ENCODE measurements at places on chromosomes 7 and 10.

GRCh38 chr7:105656922-105657521, 75.7 kb upstream of the EFCAB10 start:
- peak; percentile 71 for DNase-seq

DNA sequence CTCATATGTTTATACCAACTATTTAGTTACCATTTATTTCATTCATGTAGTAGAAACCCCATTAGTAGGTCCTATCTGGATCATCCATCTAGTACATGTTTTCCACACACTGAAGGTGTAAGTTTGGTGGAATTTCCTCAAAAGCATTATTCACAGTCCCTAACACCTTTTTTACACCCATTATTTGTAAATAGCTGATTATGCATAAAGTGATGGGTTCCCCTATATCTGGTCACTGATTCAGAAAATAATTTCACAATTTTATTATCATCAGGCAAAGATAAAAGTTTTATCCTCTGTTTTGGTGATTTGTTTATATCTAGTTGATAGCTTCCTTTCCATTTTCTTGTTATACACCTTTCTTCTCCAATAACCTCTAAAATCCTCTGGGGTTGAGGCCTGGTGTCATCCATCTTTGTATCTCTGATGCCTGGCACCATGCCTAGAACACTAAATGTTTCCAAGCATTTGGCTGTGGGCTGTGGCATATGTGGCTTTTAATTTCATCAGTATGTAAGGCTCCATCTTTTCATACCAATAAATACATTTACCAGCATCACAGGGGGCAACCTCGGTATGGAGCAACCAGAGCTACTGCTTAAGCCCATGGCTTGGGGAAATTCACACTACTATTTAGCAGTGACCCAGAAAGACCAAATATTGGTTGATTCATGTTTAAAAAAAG, 1089.5 kb upstream of the LRRN3 start:
- no peak for DNase-seq

DNA sequence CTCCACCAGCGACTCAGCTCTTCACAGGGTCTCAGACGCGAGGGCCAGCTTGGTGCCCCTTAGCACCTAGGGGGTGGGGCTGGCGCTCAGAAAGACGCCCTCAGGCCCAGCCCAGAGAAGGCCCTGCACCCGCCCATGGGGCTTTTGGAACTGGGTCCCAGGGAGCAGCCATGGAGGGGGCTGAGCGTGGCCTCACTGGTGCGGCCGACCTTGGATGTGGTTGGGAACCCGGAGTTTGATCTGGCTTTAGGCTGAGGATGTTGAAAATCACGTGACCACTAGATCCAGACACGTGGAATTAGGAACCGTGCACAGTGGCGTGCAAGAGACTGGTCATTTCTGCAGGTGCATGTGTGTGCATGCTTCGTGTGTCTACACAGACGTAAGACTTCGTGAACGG, 185.4 kb downstream of the DNAJB6 start:
- DNase-seq = no peak

DNA sequence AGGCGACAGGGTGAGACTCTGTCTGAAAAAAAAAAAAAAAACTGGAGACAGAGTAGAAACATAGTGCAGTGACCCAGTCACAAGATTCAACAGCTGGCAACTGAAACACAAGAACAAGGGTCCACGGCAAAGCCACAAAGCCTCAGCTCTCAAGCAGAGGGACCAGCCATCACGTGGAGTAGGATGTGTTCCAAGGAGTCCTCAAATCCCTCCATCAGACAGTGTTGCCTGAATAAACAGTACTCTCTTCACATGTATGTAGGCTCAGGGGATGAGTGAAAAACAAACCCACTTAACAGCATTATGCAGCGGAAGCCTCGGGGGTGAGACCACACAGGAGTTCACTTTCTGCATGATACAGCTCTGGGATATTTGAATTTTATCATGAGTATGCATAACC, 62.0 kb downstream of the SLIT1 start:
- no peak for DNase-seq

DNA sequence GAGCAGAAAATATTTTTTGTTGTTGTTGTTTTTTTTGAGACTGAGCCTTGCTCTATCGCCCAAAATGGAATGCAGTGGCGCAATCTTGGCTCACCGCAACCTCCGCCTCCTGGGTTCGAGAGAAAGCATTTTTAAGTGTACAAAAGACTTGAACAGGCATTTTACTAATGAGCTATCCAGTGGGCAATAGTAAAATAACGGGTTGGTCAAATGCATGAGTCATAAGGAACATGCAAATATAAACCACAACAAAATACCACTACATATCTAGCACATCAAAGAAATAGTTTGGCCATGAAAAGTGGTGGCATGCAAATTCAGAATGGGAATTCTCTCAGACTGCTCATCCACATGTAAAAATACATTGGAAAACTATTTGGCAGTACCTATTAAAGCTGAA, 71.7 kb upstream of the TMEM106B start:
- DNase-seq = no peak

GRCh38 chr10:113169853-113170460, 219.9 kb downstream of the TCF7L2 start:
- peak; percentile 17 for DNase-seq

GRCh38 chr7:48875045-48875916, 49.1 kb upstream of the CDC14C start:
- no peak for DNase-seq

DNA sequence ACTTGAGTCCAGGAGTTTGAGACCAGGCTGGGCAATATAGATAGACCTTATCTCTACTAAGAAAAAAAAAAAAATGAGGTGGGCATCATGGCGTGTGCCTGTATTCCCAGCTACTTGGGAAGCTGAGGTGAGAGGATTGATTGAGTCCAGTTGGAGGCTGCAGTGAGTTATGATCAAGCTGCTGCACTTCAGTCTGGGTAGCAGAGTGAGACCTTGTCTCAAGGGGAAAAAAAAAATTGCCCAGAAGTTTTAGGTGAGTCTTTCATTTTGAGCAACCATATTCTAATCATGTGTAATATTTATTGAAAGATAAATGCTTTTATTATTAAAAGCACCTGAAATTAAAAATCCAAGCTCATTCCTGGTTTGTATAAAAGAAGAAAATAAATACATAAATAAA, 13.1 kb downstream of the INPP5F start:
- no peak for DNase-seq

DNA sequence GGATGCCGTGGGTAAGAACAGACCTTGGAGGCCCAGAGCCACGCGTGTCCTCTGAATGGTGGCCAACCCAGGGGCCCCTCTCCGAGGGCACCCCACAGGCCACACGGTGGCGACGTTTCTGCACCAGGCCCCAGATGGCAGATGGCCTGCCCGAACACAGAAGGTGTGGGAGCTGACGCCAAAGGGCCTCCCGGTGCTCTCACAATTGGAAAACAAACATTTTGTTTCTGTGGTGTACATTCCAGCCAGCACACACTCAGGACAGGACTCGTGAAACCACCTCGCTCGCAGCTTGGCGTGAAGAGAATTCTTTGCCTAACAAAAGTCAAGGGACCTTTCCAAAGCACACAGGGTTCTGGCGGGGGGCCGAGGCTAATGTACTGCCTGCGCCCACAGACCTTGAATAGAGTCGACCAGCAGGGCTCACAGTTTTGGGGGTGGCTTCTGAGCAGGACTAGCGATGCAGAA, 112.1 kb downstream of the FAM53B start:
- DNase-seq = peak; percentile 36

DNA sequence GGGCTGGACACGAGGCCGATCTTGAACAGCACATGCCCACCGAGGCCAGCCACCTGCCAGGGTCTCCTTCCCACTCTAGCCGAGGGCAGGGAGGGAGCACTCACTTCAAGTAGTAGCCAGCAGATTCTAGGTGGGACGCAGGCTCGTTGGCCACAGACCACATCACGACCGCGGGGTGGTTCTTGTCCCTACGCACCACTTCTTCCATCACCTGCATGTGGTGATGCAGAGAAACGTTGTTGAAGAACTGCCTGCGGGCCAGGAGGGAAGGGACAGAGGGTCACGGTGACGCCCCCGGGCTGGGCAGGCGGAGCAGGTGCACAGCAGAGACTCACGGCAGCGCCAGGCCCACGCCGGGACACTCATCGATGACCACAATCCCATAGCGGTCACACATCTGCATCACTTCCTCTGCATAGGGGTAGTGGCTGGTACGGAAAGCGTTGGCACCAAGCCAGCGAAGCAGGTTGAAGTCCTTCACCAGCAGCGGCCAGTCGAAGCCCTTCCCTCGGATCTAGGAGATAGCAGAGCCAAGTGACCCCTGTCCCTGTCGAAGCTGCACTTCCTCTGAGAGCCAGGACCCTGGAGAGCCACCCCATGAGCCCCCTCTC, 7.7 kb downstream of the GUSB start:
- DNase-seq = no peak

GRCh38 chr10:118723466-118723865, 31.3 kb downstream of the CACUL1 start:
- no peak for DNase-seq

GRCh38 chr7:94444813-94445212, 50.1 kb downstream of the COL1A2 start:
- no peak for DNase-seq

GRCh38 chr10:45155784-45156183, 155.1 kb downstream of the ZNF22 start:
- DNase-seq = no peak
